ENCODE measurements at places on chromosomes 7 and 10.

- no peak for DNase-seq
Observed at GRCh38 chr7:127107601-127108007, 145.1 kb downstream of the GRM8 start.

DNA sequence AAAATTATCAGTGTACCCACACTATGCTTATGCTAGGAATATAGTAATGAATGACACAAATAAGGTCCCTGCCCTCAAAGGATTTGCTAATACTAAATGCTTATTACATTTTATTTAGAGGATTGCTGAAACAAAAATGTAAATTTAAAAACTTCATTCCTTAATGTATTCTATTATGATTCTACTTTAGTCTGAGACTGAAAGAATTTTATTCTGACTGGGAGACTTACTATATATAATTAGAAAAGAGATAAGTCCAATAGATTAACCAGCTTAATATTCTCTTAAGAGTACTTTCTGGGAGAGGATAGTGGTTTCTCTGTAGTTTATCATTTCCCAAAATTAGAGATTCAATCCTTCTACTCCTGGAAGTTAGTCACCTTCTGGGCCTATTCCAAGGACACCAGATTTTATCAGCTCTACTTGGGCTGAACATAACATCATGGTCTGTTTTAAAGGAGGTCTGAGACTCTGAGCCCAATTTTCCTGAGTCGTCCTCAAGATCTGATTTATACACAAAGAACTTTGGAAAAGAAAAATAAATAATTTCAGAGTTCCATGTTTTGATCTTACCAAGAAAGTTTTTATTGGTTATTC is 41.1 kb downstream of the ASZ1 start:
- no peak for DNase-seq

DNA sequence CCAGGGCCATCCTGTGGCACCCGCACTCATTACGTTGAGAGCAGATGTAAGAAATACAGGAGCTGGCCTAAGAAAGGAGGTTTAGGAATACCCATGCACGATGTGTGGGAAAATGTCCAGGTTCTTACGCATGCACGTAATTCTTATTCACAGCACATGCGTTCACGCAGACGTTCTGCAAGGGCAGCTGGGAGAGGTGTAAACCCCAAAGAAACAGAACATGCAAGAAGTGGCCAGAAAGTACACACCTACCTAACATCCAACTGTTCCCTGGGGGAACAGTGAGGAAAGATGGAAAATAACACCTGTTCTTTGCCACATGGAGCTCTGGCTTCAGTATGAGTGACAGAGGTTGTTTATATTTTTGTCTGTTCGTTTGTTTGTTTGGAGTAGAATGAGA is 285.6 kb downstream of the PRPF18 start:
- DNase-seq: peak; percentile 84

- DNase-seq: no peak
Observed at GRCh38 chr10:8295311-8295710, 240.8 kb downstream of the GATA3 start.

DNA sequence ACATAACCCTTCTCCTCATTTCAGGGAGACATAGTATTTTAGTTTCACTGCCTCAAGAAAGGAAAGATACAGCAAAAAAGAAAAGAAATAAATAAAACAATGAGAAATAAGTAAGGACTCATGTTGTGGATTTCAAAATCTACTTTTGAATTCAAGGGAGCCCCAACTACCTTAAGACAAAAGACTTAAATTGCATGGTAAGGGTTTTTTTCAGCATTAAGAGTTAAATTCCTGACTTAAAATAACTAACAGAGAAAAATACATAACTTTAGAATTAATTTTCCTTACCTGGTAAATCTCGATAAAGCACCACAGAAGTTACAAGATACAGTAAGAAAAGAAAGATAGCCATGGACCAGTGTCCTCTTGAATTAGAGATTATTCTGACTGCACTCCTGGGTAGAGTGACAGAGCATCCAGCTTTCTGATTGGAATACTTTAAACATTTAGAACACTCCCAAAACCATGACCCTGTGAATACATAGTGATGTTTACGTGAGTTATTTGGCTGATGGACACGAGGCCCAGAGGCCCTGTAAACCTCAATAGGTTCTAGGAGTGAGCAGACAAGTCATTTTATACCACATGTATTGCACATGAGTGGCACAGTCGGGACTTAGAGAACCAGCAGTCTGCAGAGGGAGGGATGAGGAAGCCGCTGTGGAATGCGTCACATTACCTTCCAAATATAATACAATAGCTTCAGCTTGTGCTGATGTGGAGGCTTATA is 292.5 kb upstream of the SEMA3C start:
- DNase-seq: no peak

DNA sequence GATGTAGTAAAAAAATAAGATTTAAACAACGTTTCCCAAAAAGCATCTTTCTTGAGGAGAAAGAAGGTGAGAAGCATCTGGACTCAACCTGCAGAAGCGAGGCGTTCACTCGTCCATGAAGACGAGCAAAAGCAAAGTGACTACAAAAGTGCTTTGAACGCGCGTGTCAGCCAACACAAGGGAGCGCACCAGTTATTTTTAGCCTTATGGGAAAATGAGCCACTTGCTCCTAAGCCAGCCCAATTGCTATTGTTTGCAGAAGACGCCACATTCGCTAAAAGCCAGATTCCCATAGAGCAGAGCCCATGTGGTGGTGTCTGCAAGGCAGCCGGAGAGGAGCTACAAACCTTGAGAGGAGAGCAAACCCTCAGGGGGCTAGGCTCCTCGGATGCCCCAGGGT is 122.5 kb downstream of the FAM53B start:
- no peak for DNase-seq

DNA sequence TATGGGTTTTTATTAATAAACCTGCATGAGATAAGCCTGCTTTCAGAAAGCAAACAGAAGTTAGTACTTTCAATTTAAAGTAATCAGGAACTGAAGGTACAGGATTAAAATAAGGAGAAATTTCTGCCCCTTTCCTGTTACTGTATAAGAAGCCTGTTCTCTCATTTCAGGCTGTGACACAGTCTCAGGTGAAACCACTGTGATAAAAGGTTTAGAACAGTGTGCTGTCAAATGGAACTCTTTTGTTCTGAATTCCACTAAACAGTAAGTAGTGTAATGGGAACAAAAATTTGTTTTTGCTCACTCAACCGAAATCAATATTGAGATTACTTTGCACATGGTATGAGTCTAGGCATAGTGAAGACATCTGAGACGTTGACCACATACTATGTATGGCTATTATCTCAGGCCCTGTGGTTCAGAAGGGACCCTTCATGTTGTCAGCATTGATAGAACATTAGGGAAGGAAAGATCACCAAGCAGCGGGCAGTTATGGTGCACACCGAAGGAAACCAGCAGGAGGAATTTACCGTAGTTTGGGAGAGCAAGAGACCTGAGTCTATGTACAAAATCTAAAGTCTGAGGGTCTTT is 14.9 kb downstream of the HEPACAM2 start:
- DNase-seq: no peak

DNA sequence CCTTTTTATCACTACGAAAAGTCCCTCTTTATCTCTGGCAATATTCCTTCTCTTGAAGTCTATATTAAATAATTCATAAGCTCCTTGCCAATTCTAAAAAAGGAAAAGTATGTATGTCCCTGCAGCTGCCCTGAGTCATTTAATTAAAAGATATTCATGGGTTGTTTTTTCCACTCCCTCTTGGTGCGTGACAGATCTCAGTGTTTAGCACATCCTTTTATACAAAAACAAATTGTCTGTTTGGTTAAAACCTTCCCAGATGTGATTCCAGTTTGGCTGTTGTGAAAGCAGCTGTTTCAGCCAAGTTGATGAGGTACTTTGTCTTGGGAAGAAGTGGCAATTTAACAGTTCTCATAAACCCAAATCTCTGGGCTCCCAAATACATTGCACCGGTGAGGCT is 33.8 kb upstream of the PRLHR start:
- no peak for DNase-seq

DNA sequence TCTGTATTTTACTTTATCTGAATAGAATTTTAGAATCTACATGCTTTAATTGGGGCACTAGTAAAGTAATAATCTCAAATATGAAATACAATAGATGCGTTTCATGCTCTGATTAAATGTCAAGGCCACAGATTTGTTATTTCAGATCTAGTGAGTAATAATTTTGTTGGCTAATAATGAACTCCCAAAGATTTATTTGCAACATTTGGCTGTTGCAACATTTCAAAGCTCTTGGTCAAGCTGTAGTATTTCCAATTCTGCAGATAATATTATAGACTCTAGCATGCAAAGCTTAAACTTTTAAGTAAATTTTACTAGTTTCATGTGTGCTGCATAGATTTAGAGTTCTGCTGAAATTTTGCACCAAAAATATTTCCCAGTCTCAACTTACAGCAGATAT is 16.7 kb downstream of the LRRN3 start:
- DNase-seq: no peak

DNA sequence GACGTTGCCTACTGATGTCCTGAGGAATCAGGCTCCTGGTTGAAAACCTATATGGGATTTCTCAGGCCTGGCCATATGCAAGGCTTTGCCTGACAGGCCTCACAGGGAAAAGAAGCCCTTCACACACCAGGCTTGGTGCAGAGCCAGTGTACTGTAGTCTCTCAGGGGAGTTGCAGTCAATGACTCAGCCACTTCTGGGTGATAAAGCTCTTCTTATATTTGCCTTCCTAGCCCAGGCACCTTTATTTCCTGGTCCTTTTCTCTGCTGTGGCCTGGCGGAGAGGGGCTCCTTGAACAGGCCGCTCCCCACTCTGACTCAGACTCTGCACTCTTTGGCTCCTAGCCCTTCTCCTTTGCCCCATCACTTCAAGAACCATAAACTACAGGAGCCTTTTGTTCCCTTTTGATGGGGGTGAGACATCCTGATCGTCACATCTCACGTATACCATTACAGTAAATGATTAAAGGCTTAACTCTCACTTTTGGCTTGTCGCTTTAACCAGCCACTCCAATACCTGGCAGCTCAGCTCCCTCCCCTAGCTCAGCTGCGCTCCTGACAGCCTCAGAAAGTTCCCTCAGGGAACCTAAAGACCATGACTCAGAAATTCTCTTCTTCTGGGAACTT is 33.5 kb downstream of the DPY19L1 start:
- peak; percentile 83 for DNase-seq

DNA sequence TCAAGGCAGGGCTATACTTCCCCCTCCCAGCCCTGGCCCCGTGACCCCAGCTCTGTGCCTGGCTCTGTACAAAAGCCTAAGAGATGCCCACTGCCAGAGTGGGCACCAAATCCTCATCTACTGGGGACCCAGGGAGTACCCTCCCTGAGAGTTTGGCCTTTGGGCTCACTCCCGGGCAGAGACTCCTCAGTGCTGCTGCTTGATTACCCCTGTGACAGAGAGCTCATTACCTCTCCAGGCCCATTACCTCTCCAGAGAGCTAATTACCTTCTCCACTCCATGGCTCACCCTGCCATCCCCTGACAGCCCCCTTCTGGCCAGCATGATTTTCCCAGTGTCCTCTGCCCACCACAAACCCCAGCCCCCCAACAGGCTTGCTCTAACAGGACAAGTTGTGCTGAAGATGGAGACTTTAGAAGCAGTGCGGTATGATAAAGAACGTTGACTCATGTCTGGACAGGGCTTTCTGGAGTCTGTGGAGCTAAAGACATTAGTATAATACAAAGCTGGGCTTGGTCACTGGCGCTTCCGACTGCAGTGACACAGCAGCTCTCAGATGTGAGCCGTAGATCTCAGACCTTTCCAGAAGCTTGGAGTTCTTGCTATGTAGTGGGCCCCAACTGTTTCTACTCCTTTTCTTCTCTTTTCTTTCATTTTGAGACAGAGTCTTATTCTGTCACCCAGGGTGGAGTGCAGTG is 111.3 kb upstream of the KCTD7 start:
- no peak for DNase-seq

DNA sequence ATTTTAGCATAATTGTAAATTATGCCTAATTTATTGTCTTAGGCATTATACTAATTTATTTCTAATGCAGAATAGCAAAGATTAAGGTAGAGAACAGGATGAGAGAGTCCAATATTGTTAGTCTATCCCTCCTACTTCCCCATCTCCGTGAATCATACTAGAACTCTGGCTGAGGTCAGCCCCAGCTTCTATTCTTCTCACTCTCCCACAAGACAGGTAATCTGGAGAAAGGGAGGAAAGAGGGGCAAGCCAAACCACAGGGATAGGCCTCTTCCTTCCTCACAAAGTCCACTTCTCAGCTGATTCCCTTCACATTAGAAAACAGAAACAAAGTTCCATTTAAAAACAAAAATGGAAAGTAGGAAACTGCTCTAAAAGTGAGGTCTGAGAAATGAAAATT is 117.5 kb upstream of the LAMB4 start:
- no peak for DNase-seq

- no peak for DNase-seq
Observed at GRCh38 chr10:121485436-121486139, 112.7 kb downstream of the FGFR2 start.

DNA sequence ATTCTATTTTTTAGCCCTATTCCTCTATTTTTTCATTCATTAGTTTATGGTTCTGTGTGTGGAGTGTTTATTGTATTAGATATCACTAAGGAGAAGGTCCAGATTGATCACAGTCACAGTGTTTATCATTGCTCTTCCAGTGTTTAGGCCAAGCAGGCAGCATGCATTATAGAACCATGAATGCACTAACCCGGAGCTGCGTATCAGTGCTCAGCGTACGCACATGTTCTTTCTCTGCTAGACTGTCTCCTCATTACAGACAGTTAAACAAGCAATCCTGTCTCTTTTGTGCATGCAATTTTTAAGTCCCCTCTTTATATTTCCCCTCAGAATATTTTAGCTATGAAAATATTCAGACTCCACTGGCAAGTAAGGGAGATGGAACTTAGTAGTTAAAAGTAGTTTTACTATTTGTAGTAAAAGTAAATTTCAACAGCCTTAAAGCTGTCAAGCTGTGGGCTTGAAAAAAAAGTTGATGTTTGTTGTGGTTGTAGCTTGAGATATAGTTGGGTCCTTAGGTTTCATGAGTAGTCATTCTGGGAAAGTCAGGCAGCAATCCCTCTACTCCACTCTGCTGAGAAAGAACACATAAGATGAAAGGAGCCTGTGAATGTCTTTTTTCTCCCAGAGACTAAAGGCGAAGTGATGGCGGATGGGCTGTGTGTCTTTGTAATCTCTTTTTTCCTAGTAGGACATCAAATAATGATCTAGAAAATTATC is 260.4 kb downstream of the CDK14 start:
- no peak for DNase-seq

GRCh38 chr7:26891400-26892350 is 27.3 kb upstream of the SKAP2 start:
- no peak for DNase-seq

GRCh38 chr10:95821720-95822119 is 65.8 kb downstream of the ENTPD1 start:
- no peak for DNase-seq

DNA sequence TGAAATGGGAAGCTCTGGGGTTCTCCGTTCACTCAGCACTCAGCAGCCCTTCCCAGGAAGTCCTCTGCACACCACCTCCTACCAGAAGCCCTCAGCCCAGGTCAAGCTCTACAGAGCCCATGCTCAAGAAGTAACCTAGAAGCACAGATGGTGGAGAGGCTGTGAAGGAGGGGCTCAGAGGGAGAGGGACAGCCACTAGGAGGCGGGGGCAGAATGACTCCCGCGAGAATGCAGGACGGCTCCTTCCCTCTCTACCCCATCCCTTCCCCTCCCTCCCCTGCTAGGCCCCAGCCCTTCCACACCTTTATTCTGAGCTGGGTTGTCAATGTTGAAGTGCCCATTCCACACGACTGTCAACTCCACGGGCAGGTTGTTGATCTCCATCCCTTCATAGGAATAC is 373.2 kb downstream of the PLXNA4 start:
- peak; percentile 19 for DNase-seq

GRCh38 chr10:84126785-84127167 is 12.5 kb upstream of the GHITM start:
- no peak for DNase-seq
